Eye (tissue), 1 donor: ENCODE measurements at places on chromosomes 12 and 14.

- DNase-seq: peak; percentile 74
Measured at GRCh38 chr14:103130965-103131364, 7.7 kb downstream of the TNFAIP2 start.

DNA sequence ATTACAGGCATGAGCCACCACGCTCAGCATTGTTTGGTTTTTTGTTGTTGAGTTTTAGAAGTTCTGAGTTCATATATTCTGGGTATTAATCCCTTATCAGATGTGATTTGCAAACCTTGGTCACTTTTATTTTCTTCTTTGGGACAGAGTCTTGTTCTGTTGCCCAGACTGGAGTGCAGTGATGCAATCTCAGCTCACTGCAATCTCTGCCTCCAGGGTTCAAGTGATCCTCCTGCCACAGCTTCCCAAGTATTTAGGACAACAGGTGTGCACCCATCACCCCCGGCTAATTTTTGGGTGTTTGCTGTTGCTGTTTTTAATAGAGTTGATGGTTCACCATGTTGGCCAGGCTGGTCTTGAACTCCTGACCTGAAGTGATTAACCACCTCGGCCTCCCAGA, 11.8 kb downstream of the USP30 start:
- no peak for DNase-seq

DNA sequence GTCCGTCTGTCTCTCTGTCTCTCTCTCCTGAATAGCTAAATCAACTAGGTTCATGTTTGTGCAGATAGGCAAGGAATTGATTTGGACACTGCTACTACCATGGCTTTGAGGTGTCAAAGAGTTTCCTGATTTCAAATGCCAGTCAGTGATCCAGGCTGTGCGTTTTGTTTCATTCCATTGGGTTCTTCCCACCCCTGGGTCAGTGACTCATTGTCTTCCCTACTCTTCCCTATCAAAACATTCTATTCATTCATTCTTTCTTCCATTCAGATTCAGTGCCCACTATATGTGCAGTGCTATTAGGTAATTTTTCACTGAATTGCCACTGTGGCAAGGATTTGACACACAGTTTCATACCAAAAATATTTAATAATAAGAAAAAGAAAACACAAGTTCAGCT, 50.4 kb downstream of the RPH3A start:
- DNase-seq: no peak

GRCh38 chr14:56217380-56218045, 99.3 kb downstream of the PELI2 start:
- no peak for DNase-seq

GRCh38 chr12:104094284-104094683, 30.0 kb downstream of the HCFC2 start:
- DNase-seq: no peak

GRCh38 chr12:13573698-13574321, 377.3 kb downstream of the EMP1 start:
- no peak for DNase-seq
